ENCODE measurements at places on chromosomes 2 and 18.

DNA sequence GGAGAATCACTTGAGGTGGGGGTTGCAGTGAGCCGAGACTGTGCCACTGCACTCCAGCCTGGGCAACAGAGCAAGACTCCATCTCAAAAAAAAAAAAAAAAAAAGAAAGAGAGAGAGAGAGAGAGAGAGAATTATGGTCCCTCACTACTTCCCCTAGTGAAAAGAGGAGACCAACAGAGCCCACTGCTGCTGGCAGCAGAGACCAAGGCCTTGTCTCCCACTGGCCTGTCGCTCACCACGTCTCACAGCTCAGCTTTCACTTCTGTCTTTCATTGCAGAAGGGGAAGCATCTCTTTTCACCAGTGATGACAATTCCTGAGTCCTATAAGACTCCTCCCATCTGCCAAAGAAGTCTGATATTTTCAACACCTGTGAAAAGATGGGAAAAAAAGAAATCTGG, 81.3 kb downstream of the CLHC1 start:
- DNase-seq, result no peak

GRCh38 chr2:192243488-192243887, 48.8 kb upstream of the TMEFF2 start:
- DNase-seq, result no peak

- no peak for DNase-seq
Observed at GRCh38 chr18:74148543-74149070, 284 bp downstream of the TIMM21 start.

DNA sequence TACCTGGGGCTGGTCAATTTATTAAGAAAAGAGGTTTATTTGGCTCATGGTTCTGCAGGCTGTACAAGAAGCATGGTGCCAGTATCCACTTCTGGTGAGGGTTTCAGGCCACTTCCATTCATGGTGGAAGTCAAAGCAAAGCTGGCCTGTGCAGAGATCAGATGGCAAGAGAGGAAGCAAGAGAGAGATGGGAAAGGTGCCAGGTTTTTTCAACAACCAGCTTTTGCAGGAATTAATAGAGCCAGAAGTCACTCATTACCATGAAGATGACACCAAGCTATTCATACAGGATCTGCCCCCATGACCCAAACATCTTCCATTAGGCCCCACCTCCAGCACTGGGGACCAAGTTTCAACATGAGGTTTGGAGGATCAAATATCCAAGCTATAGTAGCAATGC, 56.8 kb upstream of the ST3GAL5 start:
- DNase-seq, result no peak

GRCh38 chr2:172465417-172466334, 38.3 kb downstream of the ITGA6 start:
- peak; percentile 24 for DNase-seq

GRCh38 chr2:101295895-101296294, 12.6 kb downstream of the RNF149 start:
- no peak for DNase-seq

DNA sequence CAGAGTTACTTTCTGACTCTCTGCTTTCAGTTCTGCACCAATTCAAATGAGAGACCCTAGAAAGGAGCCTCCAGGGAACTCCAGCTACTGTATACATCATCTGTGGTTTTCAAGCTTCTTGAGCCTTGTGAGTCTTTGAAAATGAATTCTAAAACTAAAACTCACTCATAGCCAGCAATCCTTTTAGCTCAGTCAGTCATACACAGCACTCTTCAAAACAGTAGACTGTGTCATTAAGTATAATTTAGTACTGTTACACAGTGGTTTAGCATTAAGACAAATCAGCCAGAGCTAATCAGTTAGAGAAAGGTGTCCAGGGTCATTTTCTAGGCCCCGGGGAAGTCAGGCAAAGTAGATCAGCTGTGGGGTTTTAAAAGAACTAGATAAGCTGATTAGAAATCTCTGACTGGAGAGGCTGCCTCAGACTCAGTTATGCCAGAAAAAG, 322.1 kb upstream of the THUMPD2 start:
- DNase-seq, result peak; percentile 65

DNA sequence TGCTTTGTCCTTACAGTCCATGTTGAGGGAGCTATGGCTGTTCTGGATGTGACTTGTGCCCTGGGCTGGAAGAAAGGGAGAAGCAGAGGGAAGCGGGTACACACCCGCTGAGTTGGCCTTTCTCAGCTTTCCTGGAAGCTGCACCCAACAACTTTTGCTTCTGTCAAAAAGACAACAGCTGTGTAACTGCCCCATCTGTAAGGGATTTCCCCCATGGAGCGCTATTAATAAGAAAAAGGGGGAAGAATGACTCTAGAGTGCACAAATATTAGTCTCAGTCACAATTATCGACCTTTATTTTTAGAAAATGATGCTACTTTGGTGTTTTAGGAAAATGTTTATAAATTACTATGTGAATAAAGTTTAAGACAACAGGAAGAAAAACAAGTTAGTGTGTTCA, 368.3 kb downstream of the RAD51AP2 start:
- DNase-seq, result no peak

DNA sequence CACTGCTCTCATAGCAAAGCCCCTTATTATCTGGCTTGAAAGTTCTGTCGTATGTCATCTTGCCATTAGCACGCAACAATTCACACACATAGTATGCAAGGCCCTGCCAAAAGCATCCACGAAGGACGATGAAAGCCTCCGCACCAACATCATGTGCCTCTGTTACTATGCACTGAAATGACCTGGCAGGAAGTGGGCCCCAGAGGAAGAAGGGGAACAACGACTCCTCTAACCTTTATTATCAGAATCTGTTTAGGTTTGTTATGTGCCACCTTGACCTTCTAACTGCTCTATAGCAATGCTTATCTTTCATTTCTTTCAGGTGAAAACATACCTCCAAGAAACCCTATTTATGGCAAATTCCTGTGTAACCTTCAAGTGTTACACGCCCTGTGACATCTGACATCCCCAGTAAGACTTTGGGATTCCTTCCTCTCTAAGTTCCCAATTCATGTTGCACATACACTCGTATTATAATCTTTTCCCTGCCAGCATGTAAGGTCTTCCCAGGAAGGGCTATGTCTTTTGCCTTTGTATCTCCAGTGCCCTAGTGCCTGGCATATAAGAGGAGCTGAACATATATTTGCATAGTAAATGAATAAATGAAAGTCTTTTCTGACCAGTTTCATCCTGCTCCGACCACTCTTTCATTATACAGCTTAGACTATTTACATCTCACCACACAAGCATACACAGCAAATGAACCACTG, 7.0 kb upstream of the NDUFV2 start:
- no peak for DNase-seq

- DNase-seq, result no peak
Observed at GRCh38 chr18:10100941-10101701, 187.3 kb downstream of the VAPA start.

DNA sequence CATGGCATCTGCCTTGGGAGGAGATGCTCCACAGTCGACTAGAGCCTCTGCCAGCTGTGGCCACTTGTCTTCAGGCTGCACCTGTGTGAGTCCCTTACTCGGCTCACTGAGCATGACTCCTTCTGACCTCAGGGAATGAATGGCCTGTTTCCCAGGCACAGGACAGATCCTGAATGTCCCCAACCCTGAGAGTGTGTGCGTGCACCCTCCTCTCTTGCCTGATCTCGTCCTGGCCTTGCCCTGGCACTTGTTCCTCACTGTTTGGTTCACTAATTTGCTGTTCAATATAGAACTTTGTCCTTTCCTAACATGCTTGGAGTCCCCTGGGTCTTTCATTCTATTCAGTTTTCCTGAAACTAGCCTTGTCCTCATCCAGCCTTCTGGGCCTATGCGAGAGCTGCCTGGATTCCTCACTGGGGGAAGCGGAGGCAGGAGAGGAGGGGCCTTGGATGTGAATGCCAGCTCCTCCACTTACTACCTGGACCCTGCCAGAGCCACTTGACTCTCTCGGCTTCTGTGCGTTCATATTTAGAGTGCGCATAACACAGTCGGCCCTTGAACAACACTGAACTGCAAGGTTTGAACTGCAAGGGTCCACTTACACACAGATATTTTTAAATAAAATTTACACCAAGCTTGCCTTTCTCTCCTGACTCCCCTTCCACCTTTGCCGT, 184.8 kb downstream of the ACKR3 start:
- no peak for DNase-seq

DNA sequence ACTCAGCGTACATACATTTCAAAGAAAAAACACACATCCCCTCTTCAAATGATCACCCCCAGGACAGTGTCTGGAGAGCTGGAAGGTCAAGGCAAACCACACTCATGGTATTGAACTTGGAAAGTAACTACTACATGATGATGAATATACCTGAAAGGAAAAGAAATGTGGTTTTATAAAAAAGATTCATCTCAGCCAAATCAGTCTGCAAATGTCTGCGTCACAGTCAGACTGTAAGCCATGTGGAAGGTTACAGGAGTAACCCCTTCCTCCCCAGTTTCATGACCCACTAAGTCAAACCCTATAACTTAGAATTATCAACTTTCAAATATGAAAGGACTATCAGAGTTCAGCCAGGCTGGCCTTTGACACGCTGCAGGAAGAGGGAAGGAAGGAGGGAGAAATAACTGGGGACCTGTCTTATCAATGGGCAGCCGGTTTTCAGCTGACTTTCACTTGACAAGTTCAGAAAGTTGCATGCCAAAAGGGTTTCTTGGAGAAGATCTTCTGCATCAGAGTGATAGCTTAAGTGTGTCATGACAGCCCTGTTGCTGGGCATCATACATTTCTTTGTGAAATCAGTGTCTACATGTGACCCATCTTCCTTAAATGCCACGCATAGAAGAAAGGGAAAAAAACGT, 7.0 kb upstream of the BMP10 start:
- DNase-seq, result no peak

DNA sequence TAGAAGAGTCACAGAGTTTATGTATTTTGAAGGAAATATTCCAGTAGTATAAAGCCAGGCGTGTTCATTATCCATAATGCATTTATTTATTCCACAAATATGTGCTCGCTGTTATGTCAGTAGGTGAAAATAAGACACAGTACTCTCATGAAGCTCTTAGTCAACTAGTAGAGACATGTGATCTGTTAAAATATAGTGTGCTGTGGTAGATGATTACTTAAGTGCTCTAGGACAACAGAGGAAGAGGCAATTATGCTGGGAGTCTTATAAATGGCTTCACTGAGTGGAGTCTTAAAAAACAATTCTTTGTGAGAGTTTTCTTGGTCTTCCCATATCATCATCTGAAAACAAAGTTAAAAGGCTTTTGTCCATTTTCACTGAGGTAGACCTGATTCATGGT, 457.3 kb downstream of the XIRP2 start:
- peak; percentile 51 for DNase-seq

- DNase-seq, result no peak
Observed at GRCh38 chr2:208315081-208315788, 49.2 kb downstream of the PIKFYVE start.

DNA sequence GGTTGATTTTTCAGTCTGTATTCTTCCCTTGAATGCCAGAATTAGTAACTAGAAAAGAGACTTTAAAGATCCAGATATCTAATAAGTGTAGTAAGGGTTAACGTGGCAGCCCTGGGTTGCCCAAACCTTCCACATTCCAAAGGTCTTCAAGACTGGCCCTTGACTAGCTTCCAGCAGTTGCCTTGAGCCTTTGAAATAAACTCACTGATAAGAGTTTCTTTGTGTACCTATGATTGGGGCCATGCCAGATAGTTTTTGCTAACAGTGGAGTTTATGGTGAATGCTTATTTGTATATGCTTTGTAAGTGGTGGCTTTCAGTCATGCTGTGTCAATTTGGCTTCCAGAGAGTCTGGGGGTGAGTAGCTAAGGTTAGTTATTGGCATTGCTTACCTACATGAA, 722.3 kb downstream of the RNF144A start:
- DNase-seq, result no peak

GRCh38 chr2:107809835-107810234, 16.9 kb upstream of the RGPD4 start:
- DNase-seq, result peak; percentile 77

DNA sequence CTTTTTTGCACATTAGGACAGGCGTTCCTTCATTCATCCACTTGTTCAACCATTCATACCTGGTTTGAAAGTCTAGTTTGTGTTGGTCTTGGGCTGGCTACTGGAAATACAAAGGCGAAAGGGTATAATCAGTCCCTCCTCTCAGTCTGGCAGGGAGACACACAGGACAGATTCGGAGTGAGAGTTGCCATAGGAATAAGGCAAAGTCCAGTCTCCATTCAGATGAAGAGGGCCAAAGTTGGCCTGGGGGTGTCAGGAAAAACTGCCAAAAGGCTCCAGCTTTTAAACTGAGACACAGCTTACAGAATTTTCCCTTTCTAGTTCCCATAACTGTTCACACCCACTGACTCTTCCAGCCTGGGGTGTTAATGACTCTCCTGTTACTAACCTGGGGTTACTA, 96.3 kb upstream of the AQP4 start:
- DNase-seq, result no peak

DNA sequence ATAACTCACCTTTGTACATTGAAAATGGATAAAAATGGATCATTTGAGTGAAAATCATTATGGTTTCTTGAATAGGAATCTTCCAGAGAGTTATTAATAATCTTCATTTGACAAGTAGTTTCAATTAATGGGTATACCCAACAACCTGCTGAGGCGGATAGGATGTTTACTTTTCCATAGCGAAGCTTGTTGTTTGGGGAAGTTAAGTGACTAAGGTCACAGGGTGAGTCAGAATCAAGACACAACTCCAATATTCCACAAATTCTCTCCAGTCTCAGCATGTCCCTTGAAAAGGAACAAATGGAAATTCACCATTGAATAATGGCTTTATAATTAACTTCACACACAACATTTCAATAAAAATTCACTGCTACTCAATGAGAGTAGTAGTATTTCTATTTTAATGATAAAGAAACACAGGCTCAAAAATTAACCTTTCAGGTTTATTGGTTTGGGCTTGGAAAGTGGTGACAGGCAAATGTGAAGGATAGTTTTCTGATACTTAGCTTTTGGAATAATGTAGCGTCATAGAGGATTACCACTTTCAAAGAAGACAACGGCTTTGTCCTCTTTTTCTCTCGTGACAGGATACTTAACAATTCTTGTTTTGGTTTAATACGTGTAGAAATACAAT, 211.3 kb downstream of the GPD2 start:
- DNase-seq, result no peak

- no peak for DNase-seq
Observed at GRCh38 chr2:39118786-39119499, 1.9 kb downstream of the SOS1 start.

DNA sequence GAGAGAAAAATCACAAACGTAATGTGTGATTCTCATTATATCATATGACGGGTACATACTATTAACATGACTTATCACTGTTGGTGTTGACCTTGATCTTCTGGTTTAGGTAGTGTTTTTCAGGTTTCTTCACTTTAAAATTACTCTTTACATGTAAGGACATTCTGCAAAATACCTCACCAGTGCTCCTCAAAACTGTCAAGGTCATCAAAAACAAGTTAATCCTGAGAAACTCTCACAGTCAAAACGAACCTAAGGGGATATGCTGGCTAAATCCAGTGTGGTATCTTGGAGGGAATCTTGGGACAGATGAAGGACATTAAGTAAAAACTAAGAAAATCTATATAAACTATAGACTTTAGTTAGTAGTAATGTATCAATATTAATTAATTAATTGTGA, 499.8 kb downstream of the IRS1 start:
- DNase-seq, result no peak
